Posterior vena cava (tissue), 2 donors: ENCODE measurements at places on chromosomes 5 and 9. TPM values are rescaled to one million over a fixed set of nuclear protein-coding genes. Genes with fewer than 3 reads are reported as not detected.

Gene SLC34A1
- not detected for total RNA-seq

DNA sequence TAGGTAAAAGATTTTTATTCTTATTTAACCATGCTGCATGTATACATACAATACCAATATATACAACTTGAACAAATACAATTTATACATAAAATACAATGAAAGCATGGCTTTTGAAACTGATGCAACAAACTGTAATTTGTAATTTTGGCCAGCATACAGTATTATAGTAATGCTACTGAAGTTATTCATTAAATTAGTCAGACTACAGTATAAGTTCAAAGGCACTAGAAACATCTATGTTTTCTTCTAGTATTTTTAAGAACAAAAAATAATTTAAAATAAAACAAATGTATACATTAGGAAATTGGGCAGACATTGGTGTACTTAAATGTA is 18.8 kb downstream of the IL4 start:
- no peak for DNase-seq

DNA sequence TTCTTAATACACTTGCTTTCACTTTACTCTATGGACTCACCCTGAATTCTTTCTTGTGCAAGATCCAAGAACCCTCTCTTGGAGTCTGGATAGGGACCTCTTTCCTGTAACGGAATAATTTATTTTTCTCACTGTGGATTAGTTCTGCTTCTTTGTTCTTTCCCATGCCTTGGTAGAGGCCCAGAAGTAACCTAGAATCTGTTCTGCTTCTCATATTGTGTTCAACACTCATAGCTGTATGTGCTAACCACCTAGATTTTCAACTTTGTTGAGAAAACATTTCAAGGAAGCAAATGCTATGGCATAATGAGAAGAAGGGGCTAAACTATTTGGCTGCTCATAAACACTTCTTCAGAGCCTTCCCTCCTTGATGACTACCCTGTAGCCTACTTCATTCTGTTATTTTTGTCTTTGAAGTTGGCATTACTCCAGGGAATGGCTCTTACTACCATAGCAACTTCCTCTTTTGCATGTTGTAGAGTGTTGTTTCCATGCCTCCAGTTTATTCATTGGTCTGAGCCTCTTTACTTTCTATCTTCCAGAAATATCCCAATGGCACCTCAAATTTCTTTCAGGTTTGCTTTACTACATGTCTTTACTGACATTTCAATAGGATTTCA is 74.3 kb downstream of the KIAA0825 start:
- DNase-seq = no peak

GRCh38 chr5:40017918-40018317 is 593.1 kb upstream of the DAB2 start:
- no peak for DNase-seq

- no peak for DNase-seq
Observed at GRCh38 chr9:115923903-115924668, 229.5 kb upstream of the PAPPA start.

- no peak for DNase-seq
Observed at GRCh38 chr5:122469384-122469919, 157.4 kb downstream of the SNCAIP start.

Gene SVEP1
- total RNA-seq = 113 TPM

Gene BHMT2
- 24.5 TPM for total RNA-seq

DNA sequence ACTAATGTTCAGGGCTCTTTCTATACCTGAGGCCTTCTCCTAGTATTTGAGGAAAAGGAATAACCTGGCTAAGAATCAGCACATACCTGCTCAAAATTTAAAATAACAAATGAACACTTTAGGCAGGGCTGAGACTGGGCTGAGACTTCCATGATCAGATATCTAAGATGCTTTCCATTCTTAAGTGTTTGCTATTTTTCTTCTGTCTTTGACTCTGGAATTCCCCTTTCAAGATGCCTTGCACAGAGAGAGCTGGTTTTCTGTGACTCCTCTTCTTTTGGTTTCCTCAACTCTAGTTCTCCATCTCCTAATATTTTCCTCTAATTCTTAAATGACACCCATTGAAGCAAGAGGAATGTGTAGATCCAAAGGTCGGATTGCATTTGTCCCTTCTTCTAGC is 61.1 kb downstream of the DPYSL3 start:
- DNase-seq = no peak
